ENCODE measurements at places on chromosomes 3 and 15.

GRCh38 chr3:179450901-179451264 is 387 bp downstream of the GNB4 start:
- peak; percentile 76 for DNase-seq

GRCh38 chr15:25058080-25058785 is 103.4 kb downstream of the SNRPN start:
- no peak for DNase-seq

DNA sequence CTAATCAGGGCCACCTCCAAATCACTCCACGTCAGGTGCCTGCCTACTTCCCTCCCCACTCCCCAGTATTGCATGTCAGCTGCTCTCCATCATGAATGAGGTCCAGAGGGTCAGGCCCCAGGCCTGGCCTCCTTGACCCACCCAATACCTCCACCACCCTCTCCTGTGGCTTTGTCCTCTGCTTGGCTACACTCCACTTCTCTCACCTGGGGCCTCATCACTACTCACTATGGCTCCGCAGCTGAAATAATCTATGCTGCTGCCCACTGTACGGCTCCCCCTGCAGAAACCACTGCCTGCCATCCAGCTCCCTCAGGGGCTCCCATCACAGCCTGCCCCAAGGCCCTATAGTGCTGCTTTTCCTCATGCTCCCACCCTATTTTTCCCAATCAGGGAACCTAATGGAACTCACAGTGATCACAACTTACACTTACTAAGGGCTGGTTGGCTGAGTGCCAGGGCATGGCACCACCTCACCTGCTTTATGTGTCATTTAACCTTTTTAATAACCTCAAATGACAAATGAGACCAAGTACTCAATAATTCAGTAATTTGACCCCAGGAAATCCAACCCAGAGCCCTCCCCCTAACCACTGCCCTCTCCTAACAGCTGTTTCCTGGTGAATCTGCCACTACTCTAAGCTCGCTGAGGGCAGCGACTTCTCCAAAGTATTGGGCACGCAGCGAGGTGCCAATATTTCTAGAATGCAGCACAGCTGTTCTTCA is 2.3 kb downstream of the GORASP1 start:
- DNase-seq, result no peak

GRCh38 chr3:102258666-102259227 is 176.1 kb upstream of the ZPLD1 start:
- no peak for DNase-seq

DNA sequence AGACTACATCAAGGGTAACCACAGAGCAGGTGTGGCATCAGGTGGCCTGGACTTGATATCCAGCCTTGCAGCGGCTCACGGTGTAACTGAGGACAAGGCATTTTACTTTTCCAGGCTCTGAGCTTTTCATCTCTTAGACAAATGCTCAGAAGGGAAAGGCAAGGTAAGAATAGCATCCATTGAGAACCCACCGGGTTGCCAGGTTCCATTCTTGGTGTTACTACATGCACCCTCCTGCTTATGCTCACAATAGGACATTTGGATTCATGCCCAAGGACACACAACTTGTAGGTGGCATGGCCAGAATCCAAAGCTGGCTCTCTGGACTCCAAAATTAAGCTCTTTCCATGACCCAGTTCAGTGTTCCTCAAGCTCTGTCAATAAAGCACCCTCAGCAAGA is 85.5 kb downstream of the CCNL1 start:
- DNase-seq, result no peak

DNA sequence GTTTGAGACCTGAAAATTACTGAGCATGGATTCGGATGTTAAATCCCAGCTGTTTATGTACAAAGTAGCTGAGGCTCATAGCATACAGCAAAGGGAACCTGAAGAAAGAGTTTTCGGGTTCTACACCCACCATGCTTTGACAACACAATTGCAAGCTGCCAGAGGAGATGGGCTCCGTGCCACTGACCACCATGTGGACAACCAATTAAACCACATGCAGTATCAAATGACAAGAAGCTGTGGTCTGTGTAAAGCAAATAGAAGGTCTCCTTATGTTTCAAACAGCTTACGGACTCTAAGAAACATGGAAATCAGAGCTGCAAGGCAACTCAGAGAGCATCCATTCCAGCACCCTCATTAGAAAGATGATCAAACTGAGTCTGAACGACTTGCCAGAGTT is 12.9 kb downstream of the GABRB3 start:
- DNase-seq, result no peak

DNA sequence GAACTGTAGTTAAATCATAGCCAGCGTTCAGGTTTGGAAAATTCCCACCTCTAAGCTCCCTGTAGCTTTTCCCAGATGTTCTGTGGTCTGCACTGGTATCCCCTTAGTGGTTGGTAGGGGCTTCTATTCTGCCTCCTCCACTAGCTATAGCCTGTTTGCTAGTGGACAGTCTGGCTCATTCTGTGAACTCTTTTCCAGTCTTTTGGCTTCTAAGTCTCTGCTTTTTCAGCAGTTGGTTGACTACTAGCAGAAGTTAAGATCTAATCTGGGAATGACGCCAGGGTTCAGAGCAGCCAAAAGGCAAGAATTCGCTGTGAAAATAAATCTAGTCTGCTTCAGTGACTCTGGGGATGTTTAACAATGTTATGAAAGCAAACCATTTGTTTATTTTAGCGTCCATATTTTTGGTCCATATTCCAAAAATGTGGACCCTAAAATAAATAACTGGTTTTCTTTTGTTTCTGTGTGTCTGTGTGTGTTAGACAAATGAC is 73.7 kb upstream of the WDR72 start:
- peak; percentile 25 for DNase-seq

Measured in SJSA1 (cell line).